Kidney capillary endothelial cell (primary cell): ENCODE measurements at places on chromosomes 11 and 22.

GRCh38 chr22:24407278-24407665, 20.1 kb upstream of the ADORA2A start:
- no peak for DNase-seq

DNA sequence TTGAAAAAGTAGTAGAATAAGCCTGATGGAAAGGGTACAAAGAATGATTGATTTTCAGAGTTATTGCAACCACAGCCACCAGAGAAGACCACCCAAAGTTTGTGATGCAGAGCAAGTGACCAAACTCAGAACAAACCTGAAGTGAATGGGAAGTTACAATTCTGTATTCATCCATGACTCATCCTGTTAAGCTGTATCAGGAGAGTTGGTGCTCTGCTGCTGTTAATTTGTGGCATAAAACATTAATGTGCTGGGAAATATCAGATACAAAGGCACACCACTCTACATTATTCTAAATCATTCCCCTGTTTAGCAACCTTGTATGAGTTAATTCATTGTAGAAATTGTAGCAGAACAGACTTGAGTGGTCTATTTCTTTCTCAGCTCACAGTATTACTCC, 19.6 kb upstream of the PDGFD start:
- no peak for DNase-seq

- no peak for DNase-seq
Measured at GRCh38 chr22:37065180-37065579, 13.6 kb downstream of the KCTD17 start.

- DNase-seq = no peak
Measured at GRCh38 chr11:15499674-15500073, 385.0 kb downstream of the INSC start.

DNA sequence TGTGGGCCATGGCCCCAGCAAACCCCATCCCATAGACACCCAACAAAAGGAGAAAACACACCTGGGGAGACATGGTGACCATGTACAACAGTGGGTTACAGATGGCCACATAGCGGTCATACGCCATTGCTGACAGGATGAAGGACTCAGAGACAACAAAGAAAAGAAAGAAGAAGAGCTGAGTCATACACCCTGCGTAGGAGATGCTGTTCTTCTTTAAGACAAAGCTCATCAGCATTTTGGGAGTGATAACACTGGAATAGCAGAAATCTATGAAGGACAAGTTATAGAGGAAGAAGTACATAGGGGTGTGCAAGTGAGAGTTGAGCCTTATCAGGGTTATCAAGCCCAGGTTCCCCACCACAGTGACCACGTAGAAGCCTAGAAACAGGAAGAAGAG, 4.9 kb downstream of the OR8B8 start:
- DNase-seq = no peak

GRCh38 chr11:11865449-11865848, 23.7 kb downstream of the USP47 start:
- DNase-seq = no peak
